ENCODE measurements at places on chromosomes 5 and 9.

- DNase-seq = no peak
Measured at GRCh38 chr9:14275331-14275730, 38.6 kb downstream of the NFIB start.

DNA sequence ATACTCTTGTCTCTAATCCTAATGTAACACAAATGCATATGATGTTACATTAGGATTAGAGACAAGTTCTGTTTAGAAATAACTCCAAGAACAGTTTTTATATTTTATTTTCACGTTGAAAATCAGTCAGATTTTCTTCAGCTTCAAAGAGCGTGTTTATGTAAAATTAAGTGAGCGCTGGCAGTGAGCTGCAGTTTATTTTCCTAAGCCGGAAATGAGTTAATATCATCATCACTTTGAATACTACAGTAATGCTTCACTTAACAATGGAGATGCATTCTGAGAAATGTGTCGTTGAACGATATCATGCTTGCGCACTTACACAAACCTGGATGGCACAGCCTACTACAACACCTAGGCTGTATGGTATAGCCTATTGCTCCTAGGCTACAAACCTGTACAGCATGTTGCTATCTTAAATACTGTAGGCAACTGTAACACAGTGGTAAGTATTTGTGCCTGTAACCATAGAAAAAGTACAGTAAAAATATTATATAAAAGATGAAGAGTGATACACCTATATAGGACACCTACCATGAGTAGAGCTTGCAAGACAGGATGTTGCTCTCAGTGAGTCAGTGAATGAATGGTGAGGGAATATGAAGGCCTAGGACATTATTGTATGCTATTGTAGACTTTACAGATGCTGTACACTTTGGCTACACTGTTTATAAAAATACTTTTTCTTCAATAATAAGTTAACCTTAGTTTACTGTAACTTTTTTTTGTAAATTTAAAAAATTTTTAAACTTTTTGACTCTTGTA lies 65.9 kb upstream of the C5orf46 start:
- no peak for DNase-seq

DNA sequence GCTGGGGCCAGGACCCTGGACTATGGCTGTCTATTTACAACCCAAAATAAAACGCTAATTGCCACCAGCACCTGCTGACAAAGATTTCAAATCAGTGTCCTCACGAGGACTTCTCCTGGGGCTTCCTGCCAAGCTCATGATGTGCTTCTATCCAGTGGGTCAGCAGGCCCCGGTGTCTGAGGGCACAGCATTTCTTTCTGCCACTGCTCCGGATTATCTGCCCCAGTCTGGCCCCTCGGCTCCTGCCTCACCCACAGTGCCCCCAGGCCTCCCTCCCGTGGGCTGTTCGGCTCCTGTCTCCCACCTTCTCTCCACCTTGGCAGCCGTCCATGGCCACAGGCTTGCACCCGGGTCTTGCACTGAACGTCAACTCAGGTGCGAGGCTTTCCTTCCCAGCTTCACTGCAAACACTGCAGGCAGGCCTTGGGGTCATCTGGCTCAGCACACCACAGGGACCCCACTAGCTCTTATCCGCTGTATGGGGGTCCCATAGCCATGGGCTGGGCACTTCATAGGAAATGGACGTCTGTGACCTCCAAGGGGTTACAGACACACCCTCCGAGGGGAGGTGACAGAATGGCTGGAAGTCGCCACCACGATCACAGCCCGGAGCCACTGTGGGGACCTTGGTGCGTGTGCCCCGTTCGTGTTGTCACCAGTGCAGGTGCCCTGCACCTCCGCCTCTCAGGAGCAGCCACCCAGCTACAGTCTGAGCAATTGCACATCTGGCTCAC lies 43.8 kb upstream of the FCN1 start:
- DNase-seq = no peak

- no peak for DNase-seq
Measured at GRCh38 chr9:16921855-16922254, 51.4 kb upstream of the BNC2 start.

DNA sequence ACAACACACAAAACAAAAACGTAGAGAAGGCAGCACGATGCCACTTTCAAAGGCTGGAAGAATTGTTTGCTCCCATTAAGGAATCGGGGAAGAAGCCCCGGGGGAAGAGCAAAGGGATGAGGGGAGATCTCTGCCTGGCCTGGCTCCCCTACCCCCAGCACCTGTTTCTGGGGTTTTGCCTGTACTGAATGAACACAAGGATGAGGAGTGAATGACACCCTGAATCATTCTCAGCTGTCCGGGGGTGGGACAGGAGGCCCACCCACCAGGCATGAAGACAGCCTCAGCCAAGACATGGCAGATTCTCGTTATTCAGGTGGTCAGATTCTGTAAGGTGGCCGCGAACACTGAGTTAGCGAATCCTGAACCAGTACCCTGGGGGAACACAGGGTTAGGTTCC lies 7.5 kb downstream of the TBC1D9B start:
- no peak for DNase-seq

Data from AML-193 (cell line).